Hematopoietic multipotent progenitor cell treated with erythropoietin and hydrocortisone succinate and interleukin-3 and kit ligand, for 8 days (in vitro differentiated cells): ENCODE measurements at places on chromosomes 1 and 21.

GRCh38 chr1:27655151-27655937 is 16.6 kb downstream of the IFI6 start:
- no peak for DNase-seq

DNA sequence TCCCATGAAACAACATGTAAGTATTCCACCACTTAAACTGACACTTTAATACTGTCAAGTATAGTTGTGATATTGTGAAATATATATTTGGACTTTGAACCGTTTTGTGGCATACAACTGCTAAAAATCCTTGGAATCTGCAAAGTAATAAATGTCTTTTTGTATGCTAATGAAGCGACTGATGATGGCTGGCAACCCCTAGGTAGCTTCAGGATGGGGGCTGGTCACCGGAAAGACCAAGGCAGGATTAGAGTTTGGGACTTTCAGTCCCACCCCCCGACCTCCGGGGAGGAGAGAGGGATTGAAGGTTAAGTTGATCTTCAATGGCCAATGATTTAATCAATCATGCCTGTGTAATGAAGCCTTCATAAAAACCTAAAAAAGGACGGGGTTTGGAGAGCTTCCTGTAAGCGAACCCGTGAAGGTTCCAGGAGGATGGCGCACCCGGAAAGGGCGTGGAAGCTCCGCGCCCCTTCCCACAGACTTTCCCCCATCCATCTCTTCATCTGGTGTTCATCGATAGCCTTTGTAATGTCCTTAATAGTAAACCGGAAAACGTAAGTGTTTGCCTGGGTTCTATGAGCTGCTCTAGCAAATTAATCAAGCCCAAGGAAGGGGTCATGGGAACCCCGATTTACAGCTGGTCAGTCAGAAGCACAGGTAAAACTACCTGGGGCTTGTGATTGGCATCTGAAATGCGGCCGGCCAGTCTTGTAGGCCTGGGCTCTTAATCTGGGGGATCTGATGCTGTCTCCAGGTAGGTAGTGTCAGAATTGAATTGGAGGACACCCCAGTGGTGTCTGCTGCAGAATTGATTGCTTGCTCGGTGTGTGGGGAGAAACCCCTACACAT is 1.8 kb upstream of the ZNF281 start:
- DNase-seq: no peak

DNA sequence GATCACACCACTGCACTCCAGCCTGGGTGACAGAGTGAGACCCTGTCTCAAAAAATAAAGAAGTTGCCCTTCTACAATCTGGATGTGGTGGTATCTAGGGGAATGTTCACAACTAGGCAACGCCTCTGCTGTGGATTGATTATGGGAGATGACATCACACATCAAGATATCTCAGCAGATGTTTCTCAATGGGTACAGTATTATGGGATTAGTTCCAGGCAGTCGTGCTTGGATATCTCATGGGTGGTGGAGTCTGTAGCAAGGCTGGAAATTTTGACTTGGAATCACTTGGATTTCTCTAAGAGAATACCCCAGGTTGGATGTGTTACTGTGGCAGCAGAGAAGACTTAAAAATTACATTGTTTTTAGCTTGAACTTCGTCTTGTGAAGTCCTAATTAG is 7.7 kb downstream of the IFNAR2 start:
- no peak for DNase-seq

GRCh38 chr1:95503278-95504030 is 269.4 kb downstream of the RWDD3 start:
- no peak for DNase-seq

GRCh38 chr1:24992124-24992760 is 62.2 kb upstream of the RUNX3 start:
- no peak for DNase-seq

- no peak for DNase-seq
Observed at GRCh38 chr1:230090194-230090711, 23.2 kb downstream of the GALNT2 start.

DNA sequence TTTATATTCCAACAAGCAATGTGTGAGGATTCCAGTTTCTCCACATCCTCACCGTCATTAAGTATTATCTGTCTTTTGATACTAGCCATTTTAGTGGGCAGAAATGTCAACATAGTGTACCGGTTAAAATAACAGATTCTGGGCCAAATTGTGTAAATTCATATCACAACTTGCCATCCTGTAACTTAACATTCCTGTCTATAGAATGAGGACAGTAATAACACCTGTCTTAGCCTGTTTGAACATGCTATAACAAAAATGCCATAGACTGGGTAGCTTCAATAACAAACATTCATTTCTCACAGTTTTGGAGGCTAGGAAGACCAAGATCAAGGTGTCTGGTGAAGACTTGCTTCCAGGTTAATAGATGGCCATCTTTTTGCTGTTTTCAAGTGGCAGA is 491.1 kb downstream of the PTBP2 start:
- no peak for DNase-seq

- no peak for DNase-seq
Observed at GRCh38 chr1:63418101-63418500, 50.7 kb downstream of the ALG6 start.

- DNase-seq: no peak
Observed at GRCh38 chr1:174850726-174851125, 149.0 kb upstream of the CACYBP start.

GRCh38 chr21:32425628-32426027 is 13.1 kb downstream of the EVA1C start:
- no peak for DNase-seq
